ENCODE measurements at places on chromosomes 5 and 9. TPM values are rescaled to one million over a fixed set of nuclear protein-coding genes. Genes with fewer than 3 reads are reported as not detected.

The SV2C gene
- 4.1 TPM for total RNA-seq

The RFX3 gene
- total RNA-seq: 7.4 TPM

The SPINK7 gene
- total RNA-seq: not detected

The SHISAL2B gene
- not detected for total RNA-seq

The GRIA1 gene
- 1.5 TPM for total RNA-seq

The SPATA31A3 gene
- not detected for total RNA-seq

The CTSV gene
- total RNA-seq: 10.2 TPM
